ENCODE measurements at places on chromosomes 11 and 22.

- no peak for DNase-seq
Measured at GRCh38 chr11:46479601-46480000, 88.0 kb upstream of the CHRM4 start.

DNA sequence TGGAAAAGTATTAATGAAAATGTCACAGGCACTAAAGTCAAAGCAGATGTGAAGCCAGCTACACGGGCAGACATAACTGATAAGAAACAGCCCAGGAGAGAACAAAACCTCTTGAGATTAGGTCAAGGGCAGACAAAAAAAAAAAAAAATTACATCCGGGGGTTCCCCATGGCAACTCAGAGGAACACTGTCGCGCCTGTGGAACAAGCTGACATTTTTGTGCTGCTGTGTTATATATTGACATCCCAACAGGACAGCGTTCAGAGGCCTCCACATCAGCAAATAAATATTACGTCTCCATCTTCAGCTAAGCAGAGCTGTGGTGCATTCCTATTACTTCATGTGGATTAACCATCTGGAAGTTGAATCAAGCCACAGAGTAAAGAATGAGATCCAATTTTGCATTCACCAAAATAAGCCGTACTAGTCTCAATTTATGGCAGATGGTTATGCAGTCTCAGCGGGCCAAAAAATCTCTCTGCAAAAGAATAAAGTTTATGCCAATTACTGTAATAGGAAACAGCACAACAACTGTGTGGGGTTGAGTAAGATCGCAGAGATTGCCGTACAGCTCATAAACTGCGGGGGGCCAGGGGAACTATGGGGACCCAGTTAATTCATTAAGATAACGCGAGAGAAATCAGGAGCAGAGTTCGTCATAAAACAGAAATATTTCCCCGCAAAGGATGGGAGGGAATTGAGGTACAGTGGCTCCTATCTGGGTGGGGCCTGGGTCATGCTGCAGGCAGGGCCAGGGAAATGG lies 41.3 kb upstream of the MN1 start:
- DNase-seq: no peak

DNA sequence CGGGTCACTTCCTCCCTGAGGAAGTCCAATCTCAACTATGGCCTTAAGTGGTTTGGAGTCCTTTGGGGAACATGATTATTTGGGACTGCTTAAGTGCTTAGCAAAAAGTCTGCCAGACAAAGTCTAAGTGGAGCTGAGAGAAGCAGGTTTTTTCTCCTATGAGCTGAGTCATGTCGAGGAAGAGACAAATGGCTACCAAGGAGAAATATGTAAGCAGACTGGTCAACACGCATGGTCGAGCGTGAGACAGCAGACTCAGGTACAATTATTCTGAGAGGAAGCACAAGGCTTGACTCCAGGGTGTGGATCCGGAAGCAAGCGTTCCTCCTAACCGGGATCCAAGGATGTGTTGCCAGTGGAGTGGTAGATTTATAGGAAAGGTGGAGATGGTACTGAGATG lies 30.6 kb downstream of the UBASH3B start:
- no peak for DNase-seq

- DNase-seq: no peak
Measured at GRCh38 chr22:46289244-46289891, 7.3 kb upstream of the GTSE1 start.

GRCh38 chr22:46484156-46484860 lies 53.1 kb downstream of the CELSR1 start:
- DNase-seq: no peak

DNA sequence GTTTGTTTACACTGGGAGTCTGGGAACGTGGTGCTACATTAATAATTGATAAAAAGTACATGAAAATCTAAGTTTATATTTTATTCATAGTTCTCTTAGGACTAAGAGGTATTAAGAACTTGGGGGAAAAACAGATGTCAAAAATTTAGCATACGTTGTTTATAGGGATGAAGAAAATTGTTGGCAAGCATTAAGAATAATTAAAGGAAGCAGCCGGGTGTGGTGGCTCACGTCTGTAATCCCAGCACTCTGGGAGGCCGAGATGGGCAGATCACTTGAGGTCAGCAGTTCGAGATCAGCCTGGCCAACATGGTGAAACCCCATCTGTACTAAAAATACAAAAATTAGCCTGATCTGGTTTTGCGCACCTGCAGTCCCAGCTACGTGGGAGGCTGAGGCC lies 60.7 kb upstream of the ADORA2A start:
- no peak for DNase-seq

DNA sequence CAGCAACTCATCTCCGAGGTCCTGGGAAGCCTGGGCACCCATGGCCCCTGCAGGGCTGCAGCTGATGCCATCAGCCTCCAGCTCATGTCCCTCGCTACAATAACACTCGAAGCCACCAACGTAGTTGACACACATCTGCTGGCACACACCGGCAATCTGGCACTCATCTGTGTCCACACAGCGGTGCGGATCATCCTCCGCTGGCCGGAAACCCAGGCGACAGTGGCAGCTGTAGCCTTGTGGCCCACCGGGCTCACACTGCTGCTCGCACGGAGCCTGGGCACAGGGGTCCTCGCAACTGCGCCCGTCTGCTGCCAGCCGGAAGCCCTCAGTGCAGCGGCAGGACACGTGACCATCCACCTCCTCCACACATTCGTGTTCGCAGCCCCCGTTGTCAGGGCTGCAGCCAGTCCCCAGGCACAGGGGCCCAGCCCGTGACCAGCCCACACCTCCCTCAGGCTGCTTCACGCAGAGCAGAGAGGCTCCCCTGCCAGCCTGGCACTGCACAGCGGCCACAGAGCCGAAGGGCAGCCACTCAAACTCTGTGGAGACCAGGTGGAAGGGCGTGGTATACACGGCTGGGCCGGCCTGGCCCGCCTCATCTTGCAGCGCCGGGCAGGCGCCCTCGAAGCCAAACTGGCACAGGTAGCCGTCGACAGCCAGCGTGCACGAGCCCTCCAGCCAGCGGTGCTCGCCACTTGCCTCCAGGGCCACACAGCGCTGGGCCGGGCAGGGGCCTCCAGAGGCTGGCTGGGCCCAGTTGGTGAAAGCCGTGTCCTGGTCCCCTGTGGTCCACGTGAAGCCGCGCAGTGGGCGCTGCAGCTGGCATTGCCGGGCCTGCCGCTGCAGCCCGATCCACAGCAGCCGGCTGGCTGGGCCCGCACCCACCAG lies 678 bp downstream of the CD248 start:
- no peak for DNase-seq

- no peak for DNase-seq
Measured at GRCh38 chr11:45618897-45619296, 46.5 kb downstream of the CHST1 start.

DNA sequence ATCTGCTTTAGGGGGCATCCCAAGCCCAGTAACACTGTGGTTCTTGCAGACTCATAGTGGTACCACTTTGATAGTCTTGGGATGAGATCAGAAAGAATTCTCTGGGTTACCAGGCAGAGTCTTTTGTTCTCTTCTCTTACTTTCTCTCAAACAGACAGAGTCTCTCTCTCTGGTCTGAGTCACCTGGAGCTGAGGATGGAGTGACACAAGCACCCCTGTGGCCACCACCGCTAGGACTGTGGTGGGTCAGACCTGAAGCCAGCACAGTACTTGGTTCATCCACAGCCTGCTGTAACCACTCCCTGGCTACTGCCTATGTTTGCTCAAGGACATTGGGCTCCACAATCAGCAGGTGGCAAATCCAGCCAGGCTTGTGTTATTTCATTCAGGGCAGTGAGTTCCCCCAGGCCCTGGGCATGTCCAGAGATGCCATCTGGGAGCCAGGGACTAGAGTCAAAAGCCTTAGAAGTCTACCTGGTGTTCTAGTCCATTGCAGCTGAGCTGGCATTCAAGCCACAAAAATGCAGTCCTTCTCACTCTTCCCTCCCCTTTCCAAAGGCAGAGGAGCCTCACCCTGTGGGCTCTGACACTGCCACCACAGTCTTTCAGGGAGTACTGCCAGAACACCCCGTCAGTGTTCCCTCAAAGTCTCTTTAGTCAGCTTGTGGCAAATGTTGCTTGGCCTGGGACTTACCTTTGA lies 29.9 kb downstream of the ENDOD1 start:
- DNase-seq: no peak

- DNase-seq: no peak
Measured at GRCh38 chr11:120931057-120931779, 92.7 kb upstream of the TBCEL start.

DNA sequence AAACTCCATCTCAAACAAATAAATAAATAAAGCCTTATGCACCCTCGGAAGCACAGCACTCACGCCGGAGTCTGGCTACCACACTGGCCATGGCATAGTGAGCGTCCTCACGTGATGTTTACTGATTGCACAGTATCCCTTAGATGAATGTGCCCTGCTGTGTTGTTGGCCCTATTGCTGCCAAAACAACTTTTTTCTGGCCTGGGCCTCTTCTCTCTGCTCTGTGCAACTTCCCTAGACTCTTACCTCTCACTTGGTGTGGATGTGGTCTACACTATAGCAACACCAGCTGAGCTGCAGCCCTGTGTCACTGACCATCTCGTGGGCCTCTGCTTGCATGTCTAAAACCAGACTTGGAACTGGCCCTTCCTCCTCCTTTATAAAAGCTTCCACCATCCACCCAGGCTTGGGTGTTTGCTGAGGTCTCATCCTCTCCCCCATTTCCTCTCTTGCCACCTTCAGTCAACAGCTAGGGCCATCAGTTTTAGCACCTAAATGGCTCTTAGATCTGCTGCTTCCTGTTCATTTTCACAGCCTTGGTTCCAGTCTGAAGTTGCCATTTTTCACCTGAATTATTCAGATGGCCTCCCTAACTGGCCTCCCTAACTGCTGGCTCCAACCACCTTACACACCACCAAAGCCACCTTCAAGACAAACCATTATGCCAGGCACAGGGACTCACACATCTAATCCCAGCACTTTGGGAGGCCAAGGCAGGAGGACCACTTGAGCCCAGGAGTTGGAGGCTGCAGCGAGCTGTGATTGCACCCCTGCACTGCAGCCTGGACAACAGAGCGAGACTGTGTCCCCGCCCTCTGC lies 9.2 kb downstream of the ZNF74 start:
- DNase-seq: no peak

DNA sequence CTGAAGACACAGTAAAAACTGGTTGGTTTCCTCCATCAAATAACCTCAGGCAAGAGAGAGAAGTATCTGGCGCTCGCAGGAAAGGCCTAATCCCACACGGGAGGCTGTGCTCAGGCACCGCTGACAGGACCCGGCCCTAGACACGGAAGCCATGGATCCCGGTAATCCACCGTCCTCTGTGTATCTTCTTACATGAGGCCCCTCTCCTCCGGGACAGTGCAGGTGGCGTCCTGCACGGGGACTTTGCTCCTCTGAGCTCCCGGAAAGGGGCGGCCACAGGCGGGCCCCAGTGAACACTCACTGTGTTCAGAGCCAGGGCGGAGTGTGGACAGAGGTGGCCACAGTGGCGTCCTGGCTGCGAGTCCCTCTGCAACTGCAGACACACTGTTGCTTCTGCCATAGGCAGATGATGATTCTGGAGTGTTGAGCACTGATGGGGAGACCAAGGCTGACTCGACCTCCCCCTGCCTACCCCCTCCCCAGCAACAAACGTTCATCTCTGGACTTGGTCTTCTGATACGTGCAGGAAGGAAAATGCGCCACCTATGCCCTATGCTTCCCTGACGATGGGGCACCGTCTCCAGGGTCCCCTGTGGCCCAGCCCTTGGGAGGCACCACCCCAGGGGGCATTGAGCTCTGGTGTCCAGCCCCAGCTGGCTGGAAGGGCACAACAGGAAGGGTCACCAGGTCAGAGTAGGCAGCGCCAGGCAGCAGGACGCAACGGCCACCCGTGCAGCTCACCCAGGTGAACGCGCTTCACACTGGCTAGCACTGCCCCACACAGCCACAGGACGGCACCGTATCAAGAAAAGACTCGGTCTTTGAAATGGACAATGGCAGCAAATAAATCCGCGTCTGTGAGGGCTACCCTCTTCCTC lies 95.7 kb downstream of the TRMU start:
- no peak for DNase-seq

DNA sequence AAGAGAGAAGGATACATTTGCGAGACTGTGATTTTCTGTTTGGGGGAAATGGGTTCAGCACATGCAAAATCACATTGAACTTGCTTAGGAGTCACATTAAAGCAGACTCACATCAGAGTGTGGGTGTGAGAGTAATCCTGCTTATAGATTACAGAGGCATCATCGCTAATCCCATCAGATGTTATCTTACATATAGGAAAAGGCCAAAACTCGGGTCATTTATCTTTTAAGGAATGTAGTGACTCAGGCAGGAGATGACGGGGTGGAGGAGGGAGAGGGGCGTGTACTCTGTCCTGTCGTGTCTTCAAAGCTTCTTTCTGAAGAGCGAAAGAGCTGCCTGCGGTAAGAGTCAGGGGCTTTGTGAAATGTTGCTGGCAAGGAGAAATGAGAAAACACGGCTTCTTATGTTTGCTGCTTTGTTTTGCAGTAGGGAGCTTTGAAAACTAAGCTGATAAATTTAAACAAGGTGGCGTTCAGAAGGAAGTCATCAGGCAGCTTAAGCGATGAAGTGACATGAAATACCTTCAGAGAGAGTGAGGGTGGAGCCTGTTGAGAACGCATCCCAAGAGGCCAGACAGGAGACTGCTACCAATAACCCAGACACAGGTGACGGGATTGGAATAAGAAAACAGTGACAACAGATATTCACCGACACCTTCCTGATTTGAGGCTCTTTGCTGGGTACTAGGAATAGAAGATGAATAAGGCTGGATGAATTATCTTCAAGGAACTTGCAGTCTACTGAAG lies 2.2 kb upstream of the C11orf16 start:
- DNase-seq: no peak

GRCh38 chr22:21937041-21937820 lies 15.4 kb downstream of the PPM1F start:
- no peak for DNase-seq

GRCh38 chr22:26713823-26714449 lies 56.5 kb downstream of the MIAT start:
- DNase-seq: no peak

- DNase-seq: no peak
Measured at GRCh38 chr11:105701098-105701497, 91.2 kb downstream of the GRIA4 start.

GRCh38 chr11:130649801-130650200 lies 201.4 kb downstream of the ADAMTS15 start:
- DNase-seq: no peak

- no peak for DNase-seq
Measured at GRCh38 chr22:44692662-44693007, 9.4 kb upstream of the PRR5 start.

DNA sequence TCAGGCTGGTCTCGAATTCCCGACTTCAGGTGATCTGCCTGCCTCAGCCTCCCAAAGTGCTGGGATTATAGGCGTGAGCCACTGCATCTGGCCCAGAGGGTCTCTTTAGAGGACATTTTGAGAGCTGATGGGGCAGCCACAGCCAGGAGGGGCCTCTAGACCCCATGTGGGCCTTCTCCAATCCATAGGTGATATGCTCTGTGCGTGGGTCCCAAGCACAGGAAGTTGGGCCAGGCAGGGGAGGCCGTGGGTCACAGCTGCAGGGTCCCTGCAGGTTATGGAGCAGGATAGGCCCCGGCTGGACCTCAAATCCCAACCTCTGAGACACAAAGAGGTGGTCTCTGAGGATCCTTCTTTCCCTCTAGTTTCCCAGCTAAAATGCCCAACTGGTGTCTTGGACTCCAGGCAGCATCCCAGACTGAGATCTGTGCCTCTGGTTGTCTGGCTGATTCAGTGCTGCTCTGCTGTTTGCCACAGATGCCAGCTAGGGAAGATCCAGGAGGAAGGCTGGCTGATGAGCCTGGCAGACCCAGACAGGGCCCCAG lies 1.5 kb downstream of the LRRC75B start:
- no peak for DNase-seq

Measured in stimulated activated CD8-positive, alpha-beta memory T cell treated with anti-CD3 and anti-CD28 coated beads, Interleukin-4, amount 100 ng/mL, for 24 hours (primary cell).